Left hindlimb (tissue), 1 donor: ENCODE measurements at places on chromosomes 6 and 20.
A peak's percentile ranks its signal among the peaks of the same experiment; 100 is the strongest.

- DNase-seq = no peak
Measured at GRCh38 chr20:19749618-19750071, 8.4 kb upstream of the RIN2 start.

DNA sequence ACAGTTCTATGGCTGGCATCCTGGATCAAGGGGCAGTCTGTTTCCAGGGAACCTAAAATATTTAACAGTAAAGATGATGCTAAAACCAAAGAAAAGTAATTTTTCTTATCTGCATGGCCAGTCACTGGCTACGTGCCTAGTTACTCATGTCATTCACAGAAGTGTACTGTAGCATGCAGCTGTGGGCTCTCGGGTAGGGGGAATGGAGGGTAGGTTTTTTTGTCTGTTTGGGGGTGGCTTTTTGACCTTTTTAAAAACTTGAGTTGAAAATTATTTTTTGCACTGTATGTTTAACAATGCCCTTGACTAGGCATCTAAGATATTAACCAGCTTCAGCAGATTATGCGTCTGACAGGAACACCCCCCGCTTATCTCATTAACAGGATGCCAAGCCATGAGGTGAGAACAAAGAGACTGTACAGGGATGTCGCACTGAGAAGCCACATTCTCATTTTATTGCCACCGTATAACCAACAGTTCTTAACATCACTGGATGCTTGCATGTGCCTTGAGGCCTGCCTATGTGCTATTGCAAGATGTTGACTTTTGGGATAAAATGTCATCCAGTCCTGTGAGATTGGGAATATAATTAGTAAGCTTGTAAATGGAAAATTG lies 30.3 kb upstream of the MAPK13 start:
- DNase-seq = no peak

DNA sequence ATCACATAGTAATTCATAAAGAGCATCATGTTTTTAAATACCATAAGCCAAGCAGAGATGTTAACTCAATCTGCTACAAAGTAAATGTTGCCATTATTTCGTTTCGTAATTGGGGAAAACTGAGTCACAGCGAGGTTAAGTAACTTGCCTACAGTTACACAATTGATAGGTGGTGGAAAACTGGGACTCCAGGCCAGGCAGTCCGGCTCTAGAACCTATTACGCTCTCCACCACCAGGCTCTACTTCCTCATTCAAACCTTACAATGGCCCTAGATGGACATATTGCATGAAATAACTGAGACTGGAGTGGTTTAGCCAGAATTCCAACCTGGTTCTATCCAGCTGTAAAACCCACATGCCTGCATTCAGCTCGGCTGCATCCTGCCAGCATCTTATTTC lies 58.2 kb downstream of the LINC00237 start:
- DNase-seq = no peak

DNA sequence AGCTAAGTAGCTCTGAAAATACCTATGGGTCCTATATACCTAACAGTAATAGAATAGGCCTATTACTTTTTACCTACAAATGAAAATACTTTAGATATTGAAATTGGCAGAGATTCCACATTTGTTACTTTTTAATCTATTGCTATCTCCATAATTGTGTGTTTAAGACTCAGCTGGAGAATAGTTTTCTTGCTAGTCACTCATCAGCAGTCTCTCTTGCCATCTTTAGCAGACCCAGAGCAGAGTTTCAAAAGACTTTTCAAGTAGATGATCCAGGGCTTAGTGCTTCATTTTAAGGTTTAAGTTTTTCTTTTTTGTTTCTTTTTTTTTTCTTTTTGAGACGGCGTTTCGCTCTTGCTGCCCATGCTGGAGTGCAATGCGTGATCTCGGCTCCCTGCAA lies 12.9 kb downstream of the ANKS1A start:
- no peak for DNase-seq

DNA sequence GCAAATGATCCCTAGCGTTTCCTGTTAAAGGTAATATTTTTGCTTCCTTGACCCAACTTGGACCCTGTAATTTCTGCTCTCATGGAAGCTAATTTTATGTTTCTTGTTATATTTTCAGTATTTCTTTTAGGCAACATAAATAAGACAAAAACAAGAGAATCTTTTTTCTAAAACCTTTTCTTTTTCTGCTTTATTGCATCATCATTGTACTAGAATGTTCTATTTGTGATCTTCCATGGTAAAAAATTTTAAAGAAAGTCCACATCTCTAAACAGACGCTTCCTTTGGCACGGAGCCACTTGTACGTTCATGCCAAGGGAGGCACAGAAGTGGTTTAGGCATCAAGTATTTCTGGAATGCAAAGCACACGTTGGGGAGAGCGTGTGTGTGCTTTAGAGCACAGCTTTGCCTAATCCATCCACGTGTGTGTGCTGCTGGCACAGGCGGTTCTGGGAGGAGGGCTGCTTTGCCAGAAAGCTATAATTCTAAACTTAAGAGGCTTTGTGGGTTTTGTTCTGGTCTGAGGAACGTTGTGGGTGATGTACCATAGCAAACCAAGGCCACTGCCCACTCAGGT lies 98.3 kb downstream of the SASH1 start:
- DNase-seq = peak; percentile 85

GRCh38 chr6:128478230-128479047 lies 42.0 kb downstream of the PTPRK start:
- no peak for DNase-seq

GRCh38 chr6:70376628-70377027 lies 36.7 kb upstream of the FAM135A start:
- DNase-seq = no peak

DNA sequence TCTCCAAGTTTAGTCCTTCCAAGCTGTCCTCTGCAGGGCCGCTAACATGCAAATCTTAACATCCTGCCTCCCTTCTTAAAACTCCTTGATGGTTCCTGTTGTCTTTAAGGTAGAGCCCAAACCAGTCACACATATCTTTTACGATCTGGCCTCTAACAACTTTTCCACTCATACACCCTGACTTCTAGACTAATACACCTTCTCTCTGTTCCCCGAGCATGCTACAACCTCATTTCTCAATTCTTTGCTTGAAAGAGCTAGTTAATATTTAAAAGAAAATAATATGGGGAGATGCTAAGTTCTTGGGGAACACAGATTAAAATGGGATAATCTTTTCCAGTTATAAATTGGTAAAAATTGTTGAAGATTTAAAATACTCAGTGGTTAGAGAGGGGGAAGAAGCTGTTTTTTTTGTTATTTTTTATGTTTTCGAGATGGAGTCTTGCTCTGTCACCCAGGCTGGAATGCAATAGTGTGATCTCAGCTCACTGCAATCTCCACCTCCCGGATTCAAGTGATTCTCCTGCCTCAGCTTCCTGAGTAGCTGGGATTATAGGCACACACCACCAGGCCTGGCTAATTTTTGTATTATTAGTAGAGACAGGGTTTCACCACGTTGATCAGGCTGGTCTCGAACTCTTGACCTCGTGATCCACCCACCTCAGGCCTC lies 250.7 kb downstream of the MAFB start:
- no peak for DNase-seq

- no peak for DNase-seq
Measured at GRCh38 chr6:47230579-47230978, 79.1 kb downstream of the TNFRSF21 start.

- DNase-seq = no peak
Measured at GRCh38 chr6:46016063-46016608, 476 bp upstream of the CLIC5 start.
